SK-MEL-5 (cell line): ENCODE measurements at places on chromosomes 7 and 10. TPM values are rescaled to one million over a fixed set of nuclear protein-coding genes. Genes with fewer than 3 reads are reported as not detected.

DNA sequence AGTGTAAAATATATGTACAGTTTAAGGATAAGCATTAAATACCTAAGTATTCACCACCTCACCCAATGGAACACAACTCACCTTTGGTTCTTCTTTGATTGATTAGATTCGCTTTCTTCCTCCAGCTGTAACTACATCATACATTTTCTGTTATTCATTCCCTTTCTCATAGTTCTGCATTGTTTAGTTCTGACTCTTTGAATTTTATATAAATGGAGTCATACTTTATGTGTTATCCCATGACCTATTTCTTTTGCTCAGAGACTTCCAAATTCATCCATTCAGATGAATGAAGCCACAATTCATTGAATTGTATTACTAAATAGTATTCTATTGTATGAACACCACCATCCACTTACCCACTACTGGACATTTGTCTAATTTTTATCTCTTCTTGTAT is 12.3 kb downstream of the THNSL1 start:
- DNase-seq = peak; percentile 6

The PVRIG gene
- not detected in 2 replicates for total RNA-seq

DNA sequence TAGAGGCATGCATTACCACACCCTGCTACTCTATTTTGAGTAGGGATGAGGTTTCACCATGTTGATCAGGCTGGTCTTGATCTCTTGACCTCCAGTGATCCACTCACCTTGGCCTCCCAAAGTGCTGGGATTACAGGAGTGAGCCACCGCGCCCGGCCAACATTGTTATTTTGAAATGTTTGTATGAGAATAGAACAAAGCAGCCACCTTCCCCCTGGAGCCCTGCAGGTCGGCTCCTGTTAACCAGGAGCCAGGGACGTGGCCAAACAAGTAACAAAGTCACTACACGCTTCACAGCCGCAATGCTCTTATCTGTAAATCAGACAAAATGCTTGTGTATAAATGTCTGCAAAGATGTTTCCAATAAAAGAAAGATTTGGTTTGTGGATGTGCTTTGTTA is 295.4 kb downstream of the CNTNAP2 start:
- no peak for DNase-seq

- DNase-seq = no peak
Measured at GRCh38 chr10:120538091-120538490, 81.1 kb downstream of the PLPP4 start.

DNA sequence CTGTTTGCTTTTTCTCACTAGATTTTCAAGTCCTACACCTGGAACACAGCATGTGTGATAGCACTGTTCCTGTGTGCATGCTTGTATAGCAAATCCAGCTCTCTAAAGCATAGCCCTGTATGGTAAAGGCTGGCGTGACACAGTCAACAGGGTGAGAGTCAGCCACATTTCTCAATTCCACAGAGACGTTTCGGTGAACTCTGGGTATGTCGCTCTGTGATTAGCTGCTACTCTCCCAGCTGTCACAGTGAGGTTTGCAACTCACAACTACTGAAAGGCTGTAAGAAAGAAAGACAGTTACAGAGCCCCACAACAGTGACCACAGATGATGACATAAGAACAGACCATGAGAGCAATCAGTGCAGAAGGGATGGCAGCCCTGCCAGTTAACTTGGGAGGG is 170.6 kb upstream of the IMMP2L start:
- no peak for DNase-seq

GRCh38 chr7:28595801-28596200 is 183.5 kb downstream of the CREB5 start:
- no peak for DNase-seq

- no peak for DNase-seq
Measured at GRCh38 chr10:4070921-4071660, 286.1 kb upstream of the KLF6 start.

The HMX2 gene
- total RNA-seq = not detected in 2 replicates

GRCh38 chr10:71312811-71313789 is 6.0 kb upstream of the SLC29A3 start:
- no peak for DNase-seq

The TEX47 gene
- not detected in 2 replicates for total RNA-seq

The SFRP5 gene
- 0.08 and 0.21 TPM in 2 replicates for total RNA-seq

The ATAD1 gene
- 63.2 and 80.5 TPM in 2 replicates for total RNA-seq

DNA sequence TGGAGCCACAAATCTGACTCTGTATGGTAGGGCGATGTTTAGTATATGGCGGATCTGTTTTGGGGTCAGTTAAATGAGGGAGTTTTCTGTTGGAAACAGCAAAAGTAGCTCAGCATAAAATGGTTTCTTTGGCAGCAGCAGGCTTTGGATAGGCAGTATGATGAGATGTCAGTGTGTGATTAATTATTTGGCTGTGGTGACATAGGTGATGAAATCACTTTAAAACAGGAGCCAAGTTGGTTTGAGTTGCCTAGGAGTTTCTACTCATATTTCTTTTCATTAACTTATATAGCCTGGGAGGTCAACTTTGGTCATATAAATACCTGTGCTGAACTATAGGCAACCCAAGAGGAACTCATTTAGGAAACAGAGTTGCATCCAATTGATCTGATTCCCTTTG is 291.2 kb downstream of the LRMDA start:
- no peak for DNase-seq

GRCh38 chr7:46725136-46725535 is 804.1 kb upstream of the IGFBP3 start:
- no peak for DNase-seq

The ELMO1 gene
- 0.45 and 1.4 TPM in 2 replicates for total RNA-seq

- DNase-seq = no peak
Measured at GRCh38 chr7:983616-984071, 663 bp downstream of the CYP2W1 start.

DNA sequence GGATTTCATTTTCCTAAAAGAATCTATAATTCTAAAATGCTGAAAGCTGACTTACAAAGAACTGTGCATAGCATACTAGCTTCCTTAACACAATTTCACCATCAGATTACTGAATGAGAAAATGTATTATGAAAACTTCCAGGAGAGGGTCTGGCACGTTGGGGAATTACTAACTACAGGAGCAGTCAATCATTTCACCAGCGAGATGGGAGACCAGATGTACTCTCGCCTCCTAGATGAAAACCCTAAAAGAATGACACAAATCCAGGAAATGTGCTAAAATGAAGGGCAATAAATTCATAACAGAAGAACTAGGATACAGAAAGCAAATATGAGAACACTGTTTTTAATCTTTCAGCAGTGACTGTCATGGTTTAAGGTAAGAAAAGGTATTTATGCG is 330.8 kb downstream of the ABCA13 start:
- DNase-seq = no peak

The VIPR2 gene
- total RNA-seq = not detected in 2 replicates

The SH2D4B gene
- total RNA-seq = 0.11 and 0.13 TPM in 2 replicates

DNA sequence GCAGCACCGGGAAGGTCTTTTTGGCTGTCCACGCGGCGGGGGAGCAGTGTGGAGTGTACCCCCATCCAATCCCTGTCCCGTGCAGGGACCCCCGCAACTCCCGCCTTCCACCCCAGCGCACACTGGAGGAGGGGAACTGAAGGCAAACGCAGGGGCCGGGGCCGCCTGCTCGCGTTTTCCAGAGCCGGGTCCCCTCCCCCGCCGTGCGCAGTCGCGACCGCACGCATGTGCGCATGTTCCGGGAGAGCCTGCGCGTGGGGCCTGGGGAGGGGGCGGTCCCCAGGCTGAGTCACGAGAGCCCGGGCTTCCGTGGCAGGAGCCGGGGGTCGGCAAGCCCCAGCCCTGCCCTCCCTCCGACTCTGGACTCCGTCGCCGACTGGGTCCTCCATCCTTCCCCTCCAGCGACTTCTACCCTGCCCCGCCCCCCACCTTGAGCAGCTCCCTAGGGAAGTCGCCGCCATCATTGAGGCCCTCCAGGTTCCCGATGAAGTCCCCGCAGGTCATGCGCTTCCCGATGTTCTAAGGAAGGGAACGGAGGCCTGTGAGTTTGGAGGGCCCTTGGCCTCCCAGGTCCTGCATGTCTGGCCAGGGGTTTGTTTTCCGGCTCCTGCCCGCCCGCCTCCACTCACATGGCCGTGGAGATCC is 8.0 kb downstream of the PSD start:
- DNase-seq = no peak

- DNase-seq = no peak
Measured at GRCh38 chr10:12412666-12413368, 63.5 kb downstream of the CAMK1D start.

The CDK14 gene
- 2.0 and 2.3 TPM in 2 replicates for total RNA-seq
